ENCODE measurements at places on chromosomes 12 and 14. TPM values are rescaled to one million over a fixed set of nuclear protein-coding genes. Genes with fewer than 3 reads are reported as not detected.

The NFE2 gene
- 1.3 TPM for total RNA-seq

DNA sequence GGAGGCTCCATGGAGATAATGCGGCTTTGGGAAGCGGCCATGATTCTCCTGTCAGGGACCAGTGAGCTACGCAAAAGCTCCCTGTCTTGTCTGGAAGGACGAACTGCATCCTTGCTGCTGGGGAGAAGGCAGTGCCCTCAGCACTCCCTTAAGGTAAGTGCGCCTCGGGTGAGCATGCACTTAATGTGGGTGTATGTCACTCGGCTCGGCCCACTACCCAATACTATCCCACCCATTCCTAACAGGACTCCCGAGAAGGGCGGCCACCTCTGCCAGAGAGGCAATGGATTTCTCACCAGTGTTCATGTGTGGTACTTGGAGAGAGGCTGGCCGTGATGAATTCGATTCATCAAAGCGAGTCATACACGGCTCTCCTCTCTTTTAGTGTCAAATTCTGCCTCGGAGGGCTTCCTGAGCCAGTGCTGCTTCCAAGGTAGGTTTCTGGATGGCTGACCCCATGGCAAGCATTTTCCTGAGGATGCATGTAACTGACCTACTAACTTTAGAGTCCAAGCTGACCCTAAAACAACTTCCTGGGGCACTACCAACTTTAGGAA, 151.7 kb upstream of the RTL1 start:
- no peaks in the 10 kb centered on the region for H3K36me3 ChIP-seq
- no peaks in the 10 kb centered on the region for H3K27me3 ChIP-seq
- no peak for DNase-seq

GRCh38 chr12:112798048-112798760, 6.7 kb downstream of the RPH3A start:
- no peaks in the 10 kb centered on the region for H3K4me1 ChIP-seq
- H3K27ac ChIP-seq = no peak overlapping the region
- DNase-seq = no peak
- H3K36me3 ChIP-seq = no peaks in the 10 kb centered on the region

DNA sequence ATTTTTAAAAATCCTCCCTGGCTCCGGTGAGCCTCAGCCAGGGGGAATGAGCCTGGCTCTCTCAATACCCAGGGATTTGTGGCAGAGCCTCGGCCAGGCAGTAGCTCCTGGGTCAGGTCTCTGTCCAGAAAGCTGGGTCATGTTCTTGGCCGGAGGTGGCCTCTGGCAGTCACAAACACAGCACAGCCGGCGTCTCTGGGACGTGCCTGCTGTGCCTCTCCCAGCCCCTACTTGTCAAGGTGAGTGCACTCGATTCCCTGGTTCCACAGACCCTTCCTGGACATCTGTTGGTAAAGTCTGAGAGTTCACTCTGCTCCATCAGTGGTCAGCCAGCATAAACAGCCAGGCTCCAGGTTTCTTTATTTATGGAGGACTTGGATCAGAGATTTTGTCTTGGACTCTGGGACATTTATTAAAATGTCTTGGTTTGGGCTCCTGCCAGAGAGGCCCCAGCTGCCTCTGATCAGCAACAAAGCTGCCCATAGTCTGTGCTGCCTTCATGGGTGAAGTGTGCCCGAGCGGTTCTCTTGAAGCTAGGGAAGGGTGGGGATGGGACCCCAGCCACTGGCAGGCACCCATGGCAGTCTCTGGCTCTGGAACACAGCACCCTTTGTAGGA, 56.7 kb downstream of the DGLUCY start:
- H3K36me3 ChIP-seq = peaks cover 19% of the 10 kb centered on the region
- no peak for DNase-seq
- H3K27me3 ChIP-seq = no peaks in the 10 kb centered on the region

- no peak overlapping the region for H3K4me3 ChIP-seq
- no peaks in the 10 kb centered on the region for H3K36me3 ChIP-seq
- H3K27me3 ChIP-seq = no peaks in the 10 kb centered on the region
- no peak overlapping the region for H3K27ac ChIP-seq
- no peak for DNase-seq
- H3K4me1 ChIP-seq = no peaks in the 10 kb centered on the region
Measured at GRCh38 chr14:77478796-77479195, 19.8 kb downstream of the ISM2 start.

DNA sequence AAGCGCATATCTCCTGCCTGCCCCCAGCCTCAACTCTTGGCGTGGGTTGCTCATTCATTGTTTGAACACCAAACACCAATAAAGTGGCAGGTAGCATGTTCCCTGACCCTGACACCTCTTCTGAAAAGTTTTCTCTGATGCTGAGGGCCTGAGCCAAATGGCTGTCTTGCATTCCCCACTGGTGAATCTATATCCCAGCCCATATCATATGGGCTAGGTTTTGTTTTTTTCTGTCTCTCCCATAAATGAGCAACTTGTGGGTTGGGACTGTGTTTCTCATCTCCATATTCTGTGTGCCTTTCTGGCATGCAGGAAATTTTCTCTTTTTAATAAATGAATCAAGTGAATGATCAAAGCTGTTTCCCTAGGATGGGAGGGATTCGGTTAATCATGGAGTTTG, 5.0 kb downstream of the MYO1A start:
- H3K27me3 ChIP-seq = peaks cover 20% of the 10 kb centered on the region
- H3K4me3 ChIP-seq = no peak overlapping the region
- peaks cover 23% of the 10 kb centered on the region for H3K4me1 ChIP-seq
- no peak for DNase-seq
- H3K27ac ChIP-seq = no peak overlapping the region

DNA sequence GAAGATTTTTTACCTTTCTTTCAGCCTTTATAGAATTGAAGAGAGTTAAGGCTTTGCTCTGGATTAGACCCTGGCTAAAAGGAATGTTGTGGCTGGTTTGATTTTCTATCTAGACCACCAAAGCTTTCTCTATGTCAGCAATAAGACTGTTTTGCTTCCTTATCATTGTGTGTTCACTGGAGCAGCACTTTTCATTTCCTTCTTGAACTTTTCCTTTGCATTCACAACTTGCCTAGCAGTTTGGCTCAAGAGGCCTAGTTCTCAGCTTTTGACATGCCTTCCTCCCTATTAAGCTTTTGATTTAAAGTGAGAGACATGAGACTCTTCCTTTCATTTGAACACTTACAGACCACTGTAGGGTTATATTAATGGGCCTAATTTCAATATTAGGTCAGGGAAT, 64.1 kb upstream of the USP15 start:
- no peaks in the 10 kb centered on the region for H3K36me3 ChIP-seq
- no peak overlapping the region for H3K4me3 ChIP-seq
- no peaks in the 10 kb centered on the region for H3K27me3 ChIP-seq
- no peaks in the 10 kb centered on the region for H3K4me1 ChIP-seq

- no peaks in the 10 kb centered on the region for H3K36me3 ChIP-seq
- H3K27ac ChIP-seq = no peak overlapping the region
- H3K4me1 ChIP-seq = no peaks in the 10 kb centered on the region
- DNase-seq = no peak
- H3K27me3 ChIP-seq = peaks cover 5% of the 10 kb centered on the region
- H3K4me3 ChIP-seq = no peak overlapping the region
Measured at GRCh38 chr12:1562813-1563407, 31.5 kb downstream of the FBXL14 start.

DNA sequence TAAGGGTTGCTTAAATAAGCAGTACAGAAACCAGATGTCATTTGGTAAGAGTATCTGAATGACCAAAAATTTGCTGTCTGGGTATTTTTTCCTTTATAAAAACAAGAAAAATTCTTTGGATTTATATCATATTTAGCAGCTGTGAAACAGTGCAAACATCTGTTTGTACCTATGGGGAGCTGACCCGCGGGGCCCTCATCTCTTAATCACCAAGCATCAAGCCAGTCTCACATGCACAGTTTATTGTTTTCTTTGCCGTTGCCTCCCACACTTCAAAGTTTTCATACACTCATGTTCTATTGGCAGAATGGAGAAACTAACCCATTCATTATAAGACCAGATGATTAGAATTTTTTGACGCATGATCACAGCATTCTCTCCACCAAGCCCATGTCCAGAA, 142.2 kb downstream of the BMP4 start:
- peaks cover 11% of the 10 kb centered on the region for H3K4me1 ChIP-seq
- no peaks in the 10 kb centered on the region for H3K27me3 ChIP-seq
- no peak overlapping the region for H3K4me3 ChIP-seq

- H3K4me1 ChIP-seq = no peaks in the 10 kb centered on the region
- DNase-seq = no peak
- no peak overlapping the region for H3K27ac ChIP-seq
- H3K36me3 ChIP-seq = no peaks in the 10 kb centered on the region
Measured at GRCh38 chr12:13701502-13701901, 279.9 kb downstream of the GRIN2B start.

DNA sequence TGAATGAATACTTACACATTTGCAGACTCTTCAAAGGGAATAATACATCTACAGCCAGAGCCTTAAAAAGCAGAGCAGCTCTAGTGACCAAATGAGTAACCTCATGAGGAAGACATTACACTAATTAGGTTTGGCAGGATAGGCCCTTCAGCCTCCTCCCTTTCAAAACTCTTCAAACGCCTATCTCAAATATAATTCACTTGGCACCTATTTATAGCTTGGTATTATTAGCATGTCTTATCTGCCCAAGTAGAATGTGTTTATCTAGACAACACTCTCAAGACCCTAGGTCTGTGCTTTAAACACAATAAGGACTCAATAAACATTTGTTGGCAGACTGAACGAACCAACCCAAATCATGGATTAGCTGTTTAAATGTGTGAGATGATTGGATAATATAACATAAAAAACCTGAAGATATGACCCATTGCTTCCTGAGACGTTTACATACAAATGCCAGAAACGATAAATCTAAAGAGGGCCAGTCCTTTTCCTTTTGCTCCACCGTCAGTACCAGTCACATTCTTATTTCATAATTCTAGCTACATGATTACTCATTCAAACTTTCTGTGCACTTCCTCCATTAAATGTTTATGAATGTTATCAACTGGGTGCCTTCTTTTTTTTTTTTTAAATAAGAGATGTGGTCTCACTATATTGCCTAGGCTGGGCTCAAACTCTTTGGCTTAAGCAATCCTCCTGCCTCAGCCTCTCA, 123.3 kb downstream of the CEP83 start:
- H3K27ac ChIP-seq = no peak overlapping the region
- H3K36me3 ChIP-seq = no peaks in the 10 kb centered on the region
- no peaks in the 10 kb centered on the region for H3K4me1 ChIP-seq
- H3K27me3 ChIP-seq = no peaks in the 10 kb centered on the region
- H3K4me3 ChIP-seq = no peak overlapping the region

The CLEC1A gene
- not detected for total RNA-seq

DNA sequence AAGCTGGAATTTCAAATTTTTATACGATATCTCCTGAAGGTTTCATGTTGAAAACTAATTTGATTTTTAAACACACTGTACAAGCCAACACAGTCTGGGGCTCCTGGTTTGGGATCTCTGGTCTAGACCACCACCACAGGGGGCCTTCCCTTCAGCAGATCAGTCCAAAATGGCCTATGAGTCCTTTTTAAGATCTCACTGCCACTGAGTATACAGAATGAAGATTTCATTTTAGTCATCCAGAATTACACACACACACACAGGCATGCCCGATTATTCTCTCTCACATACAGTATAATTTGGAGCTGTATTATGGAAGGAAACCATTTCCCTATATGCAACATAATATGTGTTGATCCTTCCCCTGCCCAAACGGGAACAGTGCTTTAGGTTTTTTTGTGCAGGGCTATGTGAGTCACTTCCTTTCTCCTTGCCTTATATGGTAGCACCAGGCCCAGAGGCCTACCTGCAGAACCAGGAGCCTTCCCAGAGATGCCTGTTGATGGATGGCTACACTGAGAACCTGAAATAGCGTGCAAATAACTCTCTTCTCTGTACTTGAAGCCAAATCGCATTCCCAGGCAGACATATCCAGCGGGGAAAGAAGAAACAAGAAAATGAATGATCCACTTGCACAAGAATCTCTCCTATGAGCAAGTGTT, 28.1 kb upstream of the WNK1 start:
- H3K27me3 ChIP-seq = no peaks in the 10 kb centered on the region
- peak; percentile 27 for DNase-seq
- H3K4me3 ChIP-seq = no peak overlapping the region
- H3K4me1 ChIP-seq = peaks cover 6% of the 10 kb centered on the region
- H3K27ac ChIP-seq = no peak overlapping the region

DNA sequence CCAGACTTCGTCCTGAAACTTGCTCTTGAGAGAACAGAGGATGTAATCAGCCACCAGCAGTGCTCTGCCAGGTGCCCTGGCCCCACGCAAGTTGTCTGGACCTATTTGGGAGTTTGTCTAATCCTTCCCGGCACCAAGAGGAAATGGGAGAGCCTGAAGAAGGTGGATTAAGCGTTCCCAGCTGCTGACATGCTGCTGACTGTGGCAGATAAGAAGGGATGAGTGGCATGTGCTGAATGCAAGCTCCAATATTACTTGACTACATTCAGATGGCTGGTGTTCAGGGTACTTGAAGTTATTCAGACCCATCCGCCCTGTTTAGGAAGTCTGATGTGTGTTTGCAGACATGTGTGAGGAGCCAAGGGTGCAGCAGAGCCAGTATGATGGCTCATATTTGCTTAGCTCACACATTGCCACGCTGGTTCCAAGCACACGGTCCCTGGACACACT, 440.6 kb upstream of the CCDC196 start:
- no peak for DNase-seq
- H3K27me3 ChIP-seq = peaks cover 6% of the 10 kb centered on the region
- H3K27ac ChIP-seq = no peak overlapping the region

The FOXN4 gene
- 0.52 TPM for total RNA-seq

- DNase-seq = no peak
- no peaks in the 10 kb centered on the region for H3K27me3 ChIP-seq
- no peak overlapping the region for H3K4me3 ChIP-seq
- no peaks in the 10 kb centered on the region for H3K4me1 ChIP-seq
- no peaks in the 10 kb centered on the region for H3K36me3 ChIP-seq
Measured at GRCh38 chr12:18578191-18578590, 159.6 kb downstream of the PLCZ1 start.

DNA sequence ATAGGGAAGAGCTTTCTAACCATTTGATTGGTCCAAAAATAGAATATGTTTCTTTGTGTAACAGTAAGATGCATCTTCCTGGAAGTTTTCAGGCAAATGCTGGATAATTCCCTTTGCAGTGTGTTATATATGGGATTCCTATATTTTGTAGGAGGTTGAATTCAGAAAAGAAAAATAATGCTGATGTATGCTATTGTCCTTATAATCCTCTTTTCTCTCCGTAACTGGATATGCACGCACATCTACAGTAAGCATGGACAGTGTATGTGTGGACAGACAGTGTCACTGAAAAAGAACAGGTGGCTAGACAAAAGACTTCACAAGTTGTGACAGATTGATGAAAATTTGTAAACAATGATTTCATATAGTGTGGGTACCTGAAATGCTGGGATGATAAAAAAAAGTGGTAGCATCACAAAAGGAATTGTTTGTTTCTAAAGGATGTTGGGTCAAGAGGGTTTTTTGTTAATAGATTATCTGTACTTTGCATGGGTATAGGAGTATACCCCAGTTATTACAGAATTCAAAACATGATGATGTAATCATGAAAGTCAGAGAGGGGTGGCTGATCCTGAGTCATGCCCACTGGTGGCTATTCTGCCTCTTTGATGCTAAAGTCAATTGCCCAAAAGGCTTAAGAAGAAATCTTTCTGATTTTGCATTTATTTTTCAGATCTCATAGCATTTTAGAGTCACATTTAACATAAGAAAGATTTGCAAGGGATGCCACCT, 160.7 kb upstream of the TMTC1 start:
- H3K27me3 ChIP-seq = no peaks in the 10 kb centered on the region
- H3K4me1 ChIP-seq = no peaks in the 10 kb centered on the region
- H3K27ac ChIP-seq = no peak overlapping the region
- H3K4me3 ChIP-seq = no peak overlapping the region
